Panc1 (cell line): ENCODE measurements at places on chromosomes 3 and 15. TPM values are rescaled to one million over a fixed set of nuclear protein-coding genes. Genes with fewer than 3 reads are reported as not detected.

GRCh38 chr3:23404246-23404645, 201.1 kb downstream of the UBE2E2 start:
- H3K27me3 ChIP-seq = no peaks in the 10 kb centered on the region
- no peak overlapping the region for H3K27ac ChIP-seq
- DNase-seq = no peak
- no peak overlapping the region for H3K4me3 ChIP-seq

NTRK3 gene
- total RNA-seq = not detected

- H3K4me1 ChIP-seq = no peaks in the 10 kb centered on the region
- H3K27ac ChIP-seq = no peak overlapping the region
- H3K36me3 ChIP-seq = no peaks in the 10 kb centered on the region
Measured at GRCh38 chr3:66856533-66856932, 141.6 kb upstream of the KBTBD8 start.

- H3K27ac ChIP-seq = peak overlapping the region; percentile 95
- no peaks in the 10 kb centered on the region; the same call in 1 of the 2 replicates for H3K27me3 ChIP-seq
- DNase-seq = no peak
- H3K4me1 ChIP-seq = peaks cover 20% of the 10 kb centered on the region; the same call in 1 of the 2 replicates
- peaks cover 21% of the 10 kb centered on the region for H3K36me3 ChIP-seq
- H3K4me3 ChIP-seq = peak overlapping the region; percentile 91
Measured at GRCh38 chr3:100710261-100710968, 1.1 kb downstream of the TFG start.

CFAP91 gene
- total RNA-seq = 0.90 TPM

DNA sequence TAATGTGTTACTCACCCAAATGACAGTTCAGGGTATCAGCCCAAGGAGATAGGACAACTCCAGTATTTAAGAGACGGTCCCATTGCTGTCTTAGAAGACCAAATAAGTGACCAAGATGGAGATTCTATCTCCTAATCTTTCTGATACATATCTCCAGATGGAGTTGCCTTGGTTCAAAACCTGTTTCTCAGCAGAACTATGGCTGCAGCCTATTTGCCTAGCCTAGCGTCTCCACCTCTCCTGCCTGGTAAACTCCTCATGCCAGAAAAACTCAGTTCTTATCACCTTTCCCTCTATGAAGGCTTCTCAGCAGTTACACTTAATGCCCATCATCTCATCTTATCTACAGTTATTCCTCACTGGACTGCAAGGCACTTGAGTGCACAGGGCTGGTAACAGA, 1.2 kb upstream of the CSPG5 start:
- no peaks in the 10 kb centered on the region for H3K36me3 ChIP-seq
- no peaks in the 10 kb centered on the region for H3K27me3 ChIP-seq
- no peaks in the 10 kb centered on the region for H3K4me1 ChIP-seq
- H3K27ac ChIP-seq = no peak overlapping the region
- no peak for DNase-seq
- H3K4me3 ChIP-seq = no peak overlapping the region

DNA sequence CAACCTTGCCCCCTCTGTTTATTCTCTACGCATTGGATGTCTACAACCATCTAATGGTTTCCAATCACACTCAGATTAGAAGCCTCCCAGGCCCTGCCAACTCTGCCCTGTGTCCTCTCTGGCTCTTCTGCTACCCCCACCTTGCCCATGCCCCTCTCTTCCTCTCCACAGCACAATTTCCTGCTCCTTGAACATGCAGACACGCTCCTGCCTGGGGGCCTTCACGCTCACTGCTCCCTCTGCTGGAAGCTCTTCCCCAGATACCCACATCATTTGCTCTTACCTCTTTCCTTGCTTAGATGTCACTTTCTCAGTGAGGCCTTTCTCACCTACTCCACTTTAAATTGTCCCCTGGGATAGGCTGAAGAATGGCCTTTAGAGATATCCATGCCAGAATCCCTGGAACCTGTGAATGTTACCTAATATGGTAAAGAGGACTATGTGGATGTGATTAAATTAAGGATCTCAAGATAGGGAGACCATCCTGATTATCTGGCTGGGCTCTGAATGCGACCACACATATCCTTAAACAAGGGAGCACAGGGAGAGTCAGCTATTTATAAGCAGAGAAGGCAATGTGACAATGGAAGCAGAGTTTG, 9.9 kb downstream of the KY start:
- H3K27me3 ChIP-seq = peaks cover 2% of the 10 kb centered on the region; the same call in 1 of the 2 replicates
- H3K36me3 ChIP-seq = no peaks in the 10 kb centered on the region
- H3K27ac ChIP-seq = no peak overlapping the region
- no peak overlapping the region for H3K4me3 ChIP-seq

DNA sequence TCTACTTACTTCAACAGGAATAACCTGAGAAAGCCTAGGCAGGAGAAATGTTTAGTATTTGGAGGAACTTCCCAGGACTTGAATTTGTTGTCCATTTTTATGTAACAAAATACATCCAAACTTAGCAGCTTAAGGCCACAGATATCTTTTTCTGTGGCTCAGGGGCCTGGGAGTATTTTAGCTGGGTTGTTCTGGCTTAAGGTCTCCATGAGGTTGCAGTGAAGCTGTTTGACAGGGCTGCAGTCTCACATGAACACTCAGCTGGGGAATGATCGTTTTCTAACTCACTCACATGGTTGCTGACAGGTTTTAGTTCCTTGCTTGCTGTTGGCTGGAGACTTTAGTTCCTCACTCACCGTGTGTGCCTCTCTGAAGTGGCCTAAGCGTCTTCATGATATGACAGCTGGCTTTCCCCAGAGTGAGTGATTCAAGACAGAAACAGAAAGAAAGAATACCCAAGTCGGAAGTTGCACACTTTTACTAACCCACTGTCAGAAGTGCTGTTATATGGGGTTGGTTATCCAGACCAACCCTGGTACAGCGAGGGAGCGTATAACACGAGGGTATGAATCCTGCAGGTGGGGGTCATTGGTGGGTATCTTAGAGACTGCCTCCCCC, 229.7 kb upstream of the TBL1XR1 start:
- H3K27me3 ChIP-seq = no peaks in the 10 kb centered on the region
- peaks cover 9% of the 10 kb centered on the region; the same call in 1 of the 2 replicates for H3K4me1 ChIP-seq
- H3K4me3 ChIP-seq = no peak overlapping the region

- H3K27me3 ChIP-seq = no peaks in the 10 kb centered on the region
- H3K27ac ChIP-seq = no peak overlapping the region
- no peaks in the 10 kb centered on the region for H3K36me3 ChIP-seq
- DNase-seq = no peak
Measured at GRCh38 chr15:62913246-62913645, 129.3 kb upstream of the TPM1 start.

GRCh38 chr15:64634576-64635498, 140.6 kb downstream of the RBPMS2 start:
- no peak for DNase-seq
- no peaks in the 10 kb centered on the region for H3K36me3 ChIP-seq
- no peak overlapping the region for H3K4me3 ChIP-seq
- H3K4me1 ChIP-seq = peaks cover 7% of the 10 kb centered on the region; the same call in 1 of the 2 replicates
- H3K27ac ChIP-seq = no peak overlapping the region

CPN2 gene
- 0.08 TPM for total RNA-seq

DNA sequence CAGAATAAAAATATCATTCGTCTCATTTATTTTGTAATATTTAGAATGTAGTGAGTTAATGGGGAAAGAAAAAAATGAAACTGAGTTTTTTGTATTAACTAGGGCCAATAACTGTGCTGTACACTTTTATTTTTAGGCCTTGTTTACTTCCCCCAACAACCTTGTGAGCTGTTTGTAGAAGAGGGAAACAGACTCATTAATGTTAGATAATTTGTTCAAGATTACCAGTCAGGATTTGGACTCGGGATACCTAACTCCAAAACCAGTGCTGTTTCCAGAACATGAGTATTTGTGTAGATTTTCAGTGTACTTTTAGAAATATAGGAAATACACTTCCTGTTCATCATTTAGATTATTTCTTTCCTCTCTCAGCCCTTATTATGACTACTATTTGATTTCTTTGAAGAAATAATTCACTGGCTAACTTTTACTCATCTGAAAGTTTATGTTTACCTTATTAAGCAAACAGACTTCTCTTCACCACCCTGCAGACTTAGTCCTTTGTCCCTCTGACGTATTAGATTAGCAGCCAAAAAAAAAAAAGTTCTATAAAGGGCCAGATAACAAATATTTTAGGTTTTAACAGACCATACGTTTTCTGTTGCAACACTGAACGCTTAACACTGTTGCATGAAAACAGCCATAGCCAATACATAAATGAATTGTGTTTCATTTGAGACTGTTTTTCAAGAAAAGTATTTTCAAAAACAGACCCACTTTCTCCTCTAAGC, 192.5 kb upstream of the CGNL1 start:
- H3K36me3 ChIP-seq = no peaks in the 10 kb centered on the region
- H3K4me3 ChIP-seq = no peak overlapping the region
- no peaks in the 10 kb centered on the region for H3K4me1 ChIP-seq
- no peak overlapping the region for H3K27ac ChIP-seq

DNA sequence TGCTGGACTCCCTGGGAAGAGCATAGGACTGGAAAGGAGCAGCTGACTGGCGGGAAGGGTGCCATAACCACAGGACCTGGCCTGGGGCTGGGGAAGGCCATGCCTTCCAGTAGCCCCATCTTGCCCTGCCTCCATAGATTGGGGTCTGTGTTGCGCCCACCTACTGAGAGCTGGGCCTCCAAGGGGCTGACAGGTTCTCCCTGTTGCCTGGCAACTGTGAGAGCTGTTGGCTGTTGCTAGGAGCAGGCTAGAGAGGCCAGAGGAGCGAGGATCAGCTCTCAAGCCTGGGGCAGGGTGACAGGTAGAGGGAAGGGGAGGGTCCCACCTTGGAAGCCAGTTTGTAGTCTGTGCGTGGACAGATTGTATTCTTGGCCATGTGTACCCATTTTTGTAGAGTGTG, 2.8 kb upstream of the GNAI2 start:
- no peak for DNase-seq
- no peak overlapping the region for H3K27ac ChIP-seq
- H3K36me3 ChIP-seq = no peaks in the 10 kb centered on the region; the same call in 1 of the 2 replicates
- no peak overlapping the region for H3K4me3 ChIP-seq
- H3K27me3 ChIP-seq = no peaks in the 10 kb centered on the region

GRCh38 chr3:184566441-184567414, 5.1 kb downstream of the EPHB3 start:
- no peaks in the 10 kb centered on the region for H3K36me3 ChIP-seq
- no peak for DNase-seq
- peaks cover 21% of the 10 kb centered on the region for H3K4me1 ChIP-seq
- H3K27me3 ChIP-seq = no peaks in the 10 kb centered on the region
- H3K4me3 ChIP-seq = no peak overlapping the region
